Activated naive CD4-positive, alpha-beta T cell treated with anti-CD3 and anti-CD28 coated beads for 36 hours (primary cell): ENCODE measurements at places on chromosomes 12 and 14.

GRCh38 chr12:25629341-25629740 lies 76.3 kb upstream of the LMNTD1 start:
- no peaks in the 10 kb centered on the region for H3K27me3 ChIP-seq
- no peak for DNase-seq
- no peak overlapping the region for H3K27ac ChIP-seq
- H3K36me3 ChIP-seq = no peaks in the 10 kb centered on the region
- H3K4me1 ChIP-seq = peaks cover 11% of the 10 kb centered on the region

DNA sequence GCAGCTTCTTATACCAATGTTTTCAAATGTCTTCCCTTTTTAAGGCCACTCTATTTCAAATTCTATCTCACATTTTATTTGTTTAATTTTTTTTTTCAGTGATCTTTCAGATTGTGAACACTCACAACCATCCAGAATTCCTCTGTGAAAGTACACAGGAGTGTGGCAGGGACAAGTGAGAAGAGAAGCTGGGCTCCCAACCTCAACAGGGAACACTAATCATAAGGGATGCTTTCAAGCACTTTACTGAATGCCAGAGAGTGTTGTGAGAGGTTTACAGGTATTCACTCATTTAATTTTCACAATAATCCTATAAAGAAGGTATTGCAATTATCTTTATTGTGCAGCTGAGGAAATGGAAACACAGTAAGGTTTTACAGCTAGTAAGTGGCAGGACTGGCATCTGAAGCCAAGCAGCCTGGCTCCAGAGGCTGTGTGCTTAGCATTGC lies 60.1 kb upstream of the PYGL start:
- H3K27ac ChIP-seq = no peak overlapping the region
- no peaks in the 10 kb centered on the region for H3K36me3 ChIP-seq
- no peaks in the 10 kb centered on the region for H3K27me3 ChIP-seq
- H3K4me1 ChIP-seq = no peaks in the 10 kb centered on the region

DNA sequence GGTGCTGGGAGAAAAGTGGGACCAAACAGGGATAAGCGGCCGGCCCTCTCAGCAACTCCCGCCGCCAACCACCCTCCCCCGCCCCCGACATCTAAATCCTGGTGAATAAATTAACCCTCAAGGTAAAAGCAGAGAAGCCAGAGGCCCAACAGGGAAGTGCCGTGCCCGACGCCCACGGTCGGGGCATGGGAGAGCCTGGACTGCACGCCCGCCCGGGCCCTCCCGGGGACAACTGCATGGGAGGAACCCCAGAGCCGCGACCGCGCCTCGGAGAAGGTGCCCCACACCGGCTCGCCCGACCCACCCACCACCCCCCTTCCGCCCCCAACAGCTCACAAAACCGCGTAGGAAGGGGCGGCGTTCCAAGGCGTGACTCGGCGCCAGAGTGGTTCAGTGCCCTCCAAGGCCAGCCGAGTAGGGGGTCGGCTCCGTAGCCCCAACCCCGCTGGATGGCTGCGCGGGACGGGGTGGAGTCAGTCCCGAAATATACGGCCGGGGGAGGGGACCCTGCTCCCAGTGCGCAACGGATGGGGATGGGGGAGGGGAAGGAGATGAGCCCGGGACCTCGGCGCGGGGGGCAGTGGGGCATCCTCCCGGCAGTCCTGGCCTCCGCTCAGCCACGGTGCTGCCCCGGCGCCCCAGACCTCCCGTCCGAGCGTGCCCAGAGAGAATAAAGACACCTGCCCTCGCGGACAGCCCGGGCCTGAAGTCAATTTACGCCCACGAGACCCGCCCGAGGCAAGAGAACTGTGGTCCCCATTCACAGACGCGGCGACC lies 732 bp downstream of the SLC25A29 start:
- peaks cover 11% of the 10 kb centered on the region for H3K4me1 ChIP-seq
- H3K27me3 ChIP-seq = peaks cover 10% of the 10 kb centered on the region
- DNase-seq = peak; percentile 28
- no peaks in the 10 kb centered on the region for H3K36me3 ChIP-seq
- peak overlapping the region; percentile 68 for H3K4me3 ChIP-seq
- H3K27ac ChIP-seq = no peak overlapping the region

GRCh38 chr12:46458500-46459102 lies 86.0 kb upstream of the SLC38A2 start:
- peak overlapping the region; percentile 18 for H3K4me3 ChIP-seq
- DNase-seq = no peak
- H3K27ac ChIP-seq = peak overlapping the region; percentile 90
- H3K4me1 ChIP-seq = peaks cover 67% of the 10 kb centered on the region
- no peaks in the 10 kb centered on the region for H3K27me3 ChIP-seq
- no peaks in the 10 kb centered on the region for H3K36me3 ChIP-seq

GRCh38 chr12:54723379-54724256 lies 75.5 kb upstream of the DCD start:
- no peak overlapping the region for H3K27ac ChIP-seq
- H3K27me3 ChIP-seq = no peaks in the 10 kb centered on the region
- no peaks in the 10 kb centered on the region for H3K36me3 ChIP-seq
- DNase-seq = peak; percentile 46
- H3K4me1 ChIP-seq = peaks cover 19% of the 10 kb centered on the region

DNA sequence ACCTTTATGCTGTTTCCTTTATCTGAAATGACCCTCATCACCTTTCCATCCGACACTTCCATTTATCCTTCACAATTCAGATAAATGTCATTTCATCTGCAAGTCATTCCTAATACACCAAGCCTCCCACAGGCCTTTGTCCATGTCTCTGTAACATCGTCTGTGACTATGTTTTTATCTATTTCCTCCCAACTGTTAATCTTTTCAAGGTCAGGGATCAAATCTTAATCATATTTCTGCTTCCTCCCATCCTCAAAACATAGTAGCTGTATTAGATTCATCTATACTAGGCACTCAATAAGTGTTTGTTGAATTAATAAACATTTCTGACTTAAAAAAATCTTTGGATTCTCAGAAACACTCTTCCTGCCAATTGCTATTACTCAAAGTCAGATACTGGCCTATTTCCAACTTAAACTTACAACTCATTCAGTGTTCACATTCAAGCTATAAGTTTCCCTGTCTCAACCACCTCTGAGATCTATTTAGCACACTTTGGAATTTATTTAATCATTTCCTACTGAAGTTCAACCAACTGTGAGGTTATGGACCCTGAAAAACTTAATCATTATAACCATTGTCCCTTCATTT lies 100.2 kb upstream of the ALX1 start:
- no peaks in the 10 kb centered on the region for H3K4me1 ChIP-seq
- no peak overlapping the region for H3K4me3 ChIP-seq
- no peak overlapping the region for H3K27ac ChIP-seq
- H3K36me3 ChIP-seq = no peaks in the 10 kb centered on the region

- peak overlapping the region; percentile 22 for H3K4me3 ChIP-seq
- peaks cover 32% of the 10 kb centered on the region for H3K27me3 ChIP-seq
- no peak overlapping the region for H3K27ac ChIP-seq
- H3K4me1 ChIP-seq = peaks cover 2% of the 10 kb centered on the region
- peak; percentile 5 for DNase-seq
Measured at GRCh38 chr12:6201213-6201608, 1.0 kb downstream of the CD9 start.

DNA sequence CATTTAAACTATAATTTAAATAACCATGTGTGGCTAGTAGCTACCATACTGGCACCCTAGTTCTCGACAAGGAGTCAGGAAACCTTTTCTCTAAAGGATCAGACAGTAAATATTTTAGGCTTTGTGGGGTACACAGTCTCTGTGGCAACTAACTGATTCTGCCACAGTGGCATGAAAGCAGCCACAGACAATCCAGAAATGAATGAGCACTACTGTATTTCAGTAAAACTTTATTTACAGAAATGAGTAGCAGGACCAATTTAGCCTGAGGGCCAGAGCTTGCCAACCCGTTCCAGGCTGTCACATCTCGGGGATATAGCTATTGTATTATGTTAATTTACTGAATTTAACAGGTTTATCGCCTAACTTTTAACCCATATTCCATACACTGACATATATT lies 278.7 kb downstream of the ITPR2 start:
- H3K36me3 ChIP-seq = peaks cover 17% of the 10 kb centered on the region
- H3K4me3 ChIP-seq = no peak overlapping the region
- no peaks in the 10 kb centered on the region for H3K4me1 ChIP-seq

DNA sequence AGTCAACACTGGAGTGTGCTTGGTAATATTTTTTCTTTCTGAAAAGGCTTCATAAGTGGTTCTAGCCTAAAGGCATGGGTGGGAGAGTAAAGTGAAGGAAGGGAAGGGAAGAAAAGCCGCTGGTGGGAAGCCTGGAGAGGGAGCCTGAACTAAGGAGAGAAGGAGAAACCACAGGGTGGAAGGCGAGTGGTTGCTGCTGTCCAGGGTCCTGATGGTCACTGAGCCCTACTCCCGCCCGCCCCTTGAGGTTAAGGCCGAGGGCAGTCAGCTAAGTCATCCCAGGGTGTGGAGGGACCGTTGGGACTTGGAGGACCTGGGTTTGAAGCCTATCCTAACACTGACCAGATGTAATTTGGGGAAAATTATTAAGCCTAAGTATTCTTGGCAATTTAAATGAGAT lies 189.1 kb downstream of the PIWIL1 start:
- no peak overlapping the region for H3K27ac ChIP-seq
- no peak overlapping the region for H3K4me3 ChIP-seq
- no peaks in the 10 kb centered on the region for H3K4me1 ChIP-seq
- DNase-seq = peak; percentile 16
- no peaks in the 10 kb centered on the region for H3K36me3 ChIP-seq

GRCh38 chr12:131390412-131391334 lies 320.2 kb upstream of the SFSWAP start:
- no peaks in the 10 kb centered on the region for H3K36me3 ChIP-seq
- H3K4me3 ChIP-seq = no peak overlapping the region
- H3K27me3 ChIP-seq = peaks cover 3% of the 10 kb centered on the region
- no peak overlapping the region for H3K27ac ChIP-seq
- H3K4me1 ChIP-seq = no peaks in the 10 kb centered on the region

- peaks cover 18% of the 10 kb centered on the region for H3K4me1 ChIP-seq
- H3K27ac ChIP-seq = no peak overlapping the region
- DNase-seq = peak; percentile 19
- no peak overlapping the region for H3K4me3 ChIP-seq
Measured at GRCh38 chr14:92460916-92461579, 52.5 kb upstream of the RIN3 start.

DNA sequence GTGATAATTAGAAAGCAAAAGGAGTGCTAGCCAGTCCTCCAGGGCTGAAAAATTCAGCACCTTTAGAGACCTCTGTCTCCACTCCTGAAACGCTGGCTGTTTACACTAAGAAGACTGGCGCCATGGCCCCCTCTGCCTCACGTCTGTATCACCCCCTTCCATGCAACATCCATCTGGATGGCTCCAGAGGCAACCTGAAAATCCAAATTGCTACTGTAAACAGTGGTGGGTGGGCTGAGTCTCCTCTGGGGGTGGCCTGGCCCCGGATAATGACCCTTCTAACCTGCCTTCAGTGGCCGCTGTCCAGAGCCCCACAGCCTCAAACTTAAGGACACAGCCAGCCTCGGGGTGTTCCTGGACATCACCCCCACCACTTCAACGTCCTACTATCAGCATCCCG lies 1.4 kb downstream of the PRKD1 start:
- DNase-seq = no peak
- H3K27ac ChIP-seq = no peak overlapping the region
- peaks cover 39% of the 10 kb centered on the region for H3K27me3 ChIP-seq
- peak overlapping the region; percentile 19 for H3K4me3 ChIP-seq

GRCh38 chr14:105849933-105850626 lies 323.7 kb downstream of the TMEM121 start:
- H3K4me3 ChIP-seq = no peak overlapping the region
- H3K27ac ChIP-seq = no peak overlapping the region
- H3K36me3 ChIP-seq = no peaks in the 10 kb centered on the region
- H3K27me3 ChIP-seq = no peaks in the 10 kb centered on the region
- DNase-seq = no peak

GRCh38 chr14:94635154-94635553 lies 23.0 kb downstream of the SERPINA3 start:
- no peak for DNase-seq
- H3K4me3 ChIP-seq = no peak overlapping the region
- peaks cover 12% of the 10 kb centered on the region for H3K27me3 ChIP-seq
- H3K4me1 ChIP-seq = no peaks in the 10 kb centered on the region
- no peak overlapping the region for H3K27ac ChIP-seq

DNA sequence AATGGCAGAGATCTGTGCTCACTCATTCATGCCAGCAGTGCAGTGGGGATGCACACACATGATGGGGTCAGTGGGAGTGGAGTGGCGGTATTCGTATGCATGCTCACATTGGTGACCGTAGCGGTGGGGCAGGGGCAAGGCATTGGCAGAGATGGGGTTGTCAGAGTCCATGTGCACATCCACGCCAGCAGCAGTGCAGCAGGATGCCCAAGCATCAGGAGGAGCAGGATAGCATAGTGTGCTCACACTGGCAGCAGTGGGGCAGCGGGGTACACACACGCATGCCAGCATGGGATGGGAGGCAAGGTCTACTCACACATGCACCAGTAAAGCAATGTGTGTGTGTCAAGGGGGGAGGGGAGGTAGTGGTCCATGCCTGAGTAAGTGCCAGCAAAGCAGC lies 89.4 kb upstream of the GARIN6 start:
- no peak for DNase-seq
- no peak overlapping the region for H3K27ac ChIP-seq

GRCh38 chr12:3091382-3092241 lies 14.4 kb downstream of the TSPAN9 start:
- H3K4me1 ChIP-seq = no peaks in the 10 kb centered on the region
- H3K36me3 ChIP-seq = no peaks in the 10 kb centered on the region
- H3K4me3 ChIP-seq = no peak overlapping the region

DNA sequence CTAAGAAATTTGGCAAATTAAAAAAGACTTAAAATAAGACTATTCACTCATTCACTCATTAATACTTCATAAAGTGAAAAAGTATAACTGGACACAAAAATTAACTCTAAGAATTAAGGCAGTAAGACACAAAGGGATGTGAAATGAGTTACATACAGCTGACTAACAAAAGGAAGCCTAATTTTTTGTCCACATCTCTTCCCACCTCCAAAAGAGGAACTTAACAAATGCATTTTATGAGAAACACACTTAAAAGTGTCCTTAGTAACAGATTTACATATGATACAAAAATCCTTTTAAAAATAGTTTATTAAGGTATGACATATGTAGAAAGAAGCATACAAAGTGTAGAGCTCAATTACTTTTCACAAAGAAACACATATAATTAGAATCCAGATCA lies 88.9 kb downstream of the NUMB start:
- H3K4me1 ChIP-seq = peaks cover 8% of the 10 kb centered on the region
- peaks cover 1% of the 10 kb centered on the region for H3K36me3 ChIP-seq
- H3K27ac ChIP-seq = no peak overlapping the region
